Activated T-cell treated with anti-CD3 and anti-CD28 coated beads, Interleukin-2, amount 50 U/mL, for 72 hours (primary cell): ENCODE measurements at places on chromosomes 1 and 21.

DNA sequence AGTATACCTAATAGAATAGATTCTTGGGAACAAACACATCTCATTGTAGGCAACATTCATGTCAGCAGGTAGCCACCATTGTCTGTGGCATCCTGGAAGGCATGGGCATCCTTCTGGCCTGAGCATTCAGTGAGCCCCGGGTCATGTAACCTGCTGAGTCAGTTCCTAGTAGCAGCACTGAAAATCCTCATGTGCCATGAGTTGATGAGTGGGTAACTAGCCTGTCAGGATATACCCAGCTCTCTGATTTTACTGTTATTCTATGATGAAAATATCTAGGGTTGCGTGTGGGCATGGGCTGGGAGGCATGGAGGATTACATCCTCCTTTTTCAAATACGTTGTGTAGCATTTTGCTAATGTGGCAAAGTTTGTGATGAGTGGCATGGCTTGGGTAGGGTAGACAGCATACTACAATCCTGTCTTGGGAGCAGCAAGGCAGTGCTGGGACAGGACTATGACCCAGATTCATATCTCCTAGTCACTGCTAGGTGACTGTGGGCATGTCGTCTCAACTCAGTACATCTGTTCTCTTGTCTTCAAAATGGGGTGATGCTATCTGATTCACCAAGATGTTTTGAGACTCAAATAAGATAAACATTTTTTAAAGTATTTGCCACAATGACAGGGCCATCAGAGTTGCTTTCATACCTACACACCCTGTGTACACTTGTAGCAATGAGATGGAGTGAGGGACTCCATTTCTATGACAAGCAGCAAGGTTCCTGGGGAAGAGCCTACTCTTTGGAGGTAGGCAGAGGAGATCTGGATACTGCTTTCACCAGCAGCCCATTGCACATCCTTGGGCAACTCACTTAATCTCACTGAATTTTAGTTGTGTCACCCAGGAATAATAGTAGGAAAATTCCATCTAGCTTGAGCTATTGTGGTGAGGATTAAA is 62.5 kb downstream of the CD58 start:
- H3K4me1 ChIP-seq, result peaks cover 65% of the 10 kb centered on the region
- H3K4me3 ChIP-seq, result peak overlapping the region; percentile 64
- DNase-seq, result no peak
- no peaks in the 10 kb centered on the region for H3K27me3 ChIP-seq
- H3K27ac ChIP-seq, result peak overlapping the region; percentile 89
- peaks cover 7% of the 10 kb centered on the region for H3K36me3 ChIP-seq

DNA sequence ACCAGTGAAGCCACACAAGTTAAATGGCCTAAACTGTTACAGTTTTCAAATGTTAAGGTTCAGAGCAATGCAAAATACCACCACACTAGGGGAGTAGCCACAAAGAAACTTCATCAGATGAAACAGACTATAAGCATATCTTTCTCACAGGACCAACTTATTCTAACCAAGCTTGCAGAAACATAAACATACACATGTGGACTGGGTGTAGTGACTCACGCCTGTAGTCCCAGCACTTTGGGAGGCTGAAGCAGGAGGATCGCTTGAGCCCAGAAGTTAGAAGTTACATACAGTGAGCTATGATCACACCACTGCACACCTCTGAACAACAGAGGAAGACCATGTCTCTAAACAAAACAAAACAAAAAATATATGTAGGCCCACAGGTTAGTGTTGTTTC is 17.3 kb downstream of the WDR47 start:
- H3K4me1 ChIP-seq, result no peaks in the 10 kb centered on the region
- H3K4me3 ChIP-seq, result no peak overlapping the region
- H3K27me3 ChIP-seq, result no peaks in the 10 kb centered on the region

DNA sequence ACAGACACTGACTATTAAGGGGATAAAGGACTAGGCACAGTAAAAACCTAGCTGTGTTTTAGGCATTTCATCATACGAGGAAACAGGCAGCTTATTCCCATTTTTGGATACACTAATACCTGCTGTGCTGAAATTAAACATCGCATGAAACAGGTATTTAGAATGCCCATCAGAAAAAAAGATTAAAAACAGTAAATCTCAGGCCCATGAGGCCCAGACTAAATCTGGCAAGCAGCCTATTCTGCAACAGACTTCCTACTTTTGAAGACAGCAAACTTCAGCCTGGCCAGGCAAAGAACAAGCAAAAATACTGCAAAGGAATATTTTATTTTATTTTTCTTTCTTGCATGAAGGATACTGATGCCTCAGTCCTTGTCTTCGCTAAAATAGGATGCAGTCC is 240.2 kb downstream of the LMO4 start:
- no peak overlapping the region for H3K27ac ChIP-seq
- H3K36me3 ChIP-seq, result no peaks in the 10 kb centered on the region
- DNase-seq, result no peak
- no peaks in the 10 kb centered on the region for H3K27me3 ChIP-seq
- no peaks in the 10 kb centered on the region for H3K4me1 ChIP-seq

GRCh38 chr1:117662667-117663066 is 56.8 kb downstream of the TENT5C start:
- peaks cover 12% of the 10 kb centered on the region for H3K36me3 ChIP-seq
- no peak overlapping the region for H3K4me3 ChIP-seq
- DNase-seq, result no peak
- no peaks in the 10 kb centered on the region for H3K27me3 ChIP-seq
- H3K4me1 ChIP-seq, result peaks cover 92% of the 10 kb centered on the region

DNA sequence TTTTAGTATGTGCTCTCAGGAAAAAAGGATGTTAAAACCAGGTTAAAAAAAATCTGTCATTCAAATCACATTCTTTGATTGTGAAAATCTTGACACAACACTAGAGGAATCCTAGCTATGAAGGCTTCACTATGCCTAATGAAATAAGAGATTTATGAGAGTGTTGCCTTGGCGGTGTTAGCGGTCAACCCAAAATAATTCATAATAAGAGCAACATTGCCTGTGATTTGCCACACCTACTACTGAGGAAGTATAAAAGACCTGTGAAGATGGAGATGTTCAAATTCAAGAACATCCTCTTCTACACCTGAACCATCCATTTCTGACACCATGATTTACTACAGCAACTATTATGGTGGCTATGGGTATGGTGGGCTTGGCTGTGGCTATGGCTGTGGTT is at the start of gene KRTAP20-1:
KRTAP20-1 (plus strand) TSS at position 301 of the 400 bp plus-strand sequence; CDS start at position 331, 30 bp downstream.
- no peaks in the 10 kb centered on the region for H3K4me1 ChIP-seq
- no peak for DNase-seq
- H3K27ac ChIP-seq, result no peak within 1 kb of the TSS
- no peak within 1 kb of the TSS for H3K4me3 ChIP-seq

DNA sequence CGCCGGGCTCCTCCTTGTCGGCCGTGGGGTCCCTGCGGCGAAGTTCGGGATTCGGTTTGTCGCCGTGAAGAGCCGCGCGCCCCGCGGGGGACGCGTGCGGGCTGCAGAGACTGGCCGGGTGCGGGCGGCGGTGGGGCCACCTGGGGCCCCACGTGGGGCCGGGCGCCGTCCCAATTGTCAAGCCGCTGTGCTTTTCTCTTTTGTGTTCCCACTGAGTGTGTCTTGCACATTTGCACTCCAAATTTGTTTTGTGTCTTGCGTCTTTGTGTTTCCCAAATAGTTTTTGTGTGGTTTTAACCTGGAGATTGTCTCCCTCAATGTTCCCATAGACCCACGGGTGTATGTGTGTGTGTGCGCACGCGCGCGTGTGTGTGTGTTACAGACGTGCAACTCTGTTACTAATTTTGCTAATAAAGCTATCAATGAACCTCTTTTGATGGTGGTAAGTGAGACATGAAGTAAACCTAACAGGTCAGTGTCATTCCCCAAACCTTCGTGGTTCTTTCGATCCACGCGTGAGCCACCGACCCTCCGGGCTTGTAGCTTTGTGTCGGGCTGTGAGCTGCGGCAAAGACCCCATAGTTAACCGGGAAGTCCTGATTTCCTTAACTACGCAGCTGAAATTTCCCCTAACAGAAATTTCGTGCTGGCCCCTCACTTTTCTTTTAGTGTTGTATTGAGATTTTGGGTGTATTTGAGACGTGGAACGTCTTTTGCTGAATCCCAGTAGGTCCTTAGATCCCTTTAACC is 708 bp downstream of the PRDM2 start:
- peak overlapping the region; percentile 100 for H3K27ac ChIP-seq
- DNase-seq, result peak; percentile 60
- peaks cover 15% of the 10 kb centered on the region for H3K36me3 ChIP-seq
- peak overlapping the region; percentile 100 for H3K4me3 ChIP-seq
- peaks cover 55% of the 10 kb centered on the region for H3K4me1 ChIP-seq

GRCh38 chr1:62198781-62199125 is 4.1 kb downstream of the L1TD1 start:
- no peak overlapping the region for H3K27ac ChIP-seq
- no peaks in the 10 kb centered on the region for H3K4me1 ChIP-seq
- H3K27me3 ChIP-seq, result peaks cover 21% of the 10 kb centered on the region
- no peak for DNase-seq
- H3K4me3 ChIP-seq, result no peak overlapping the region

DNA sequence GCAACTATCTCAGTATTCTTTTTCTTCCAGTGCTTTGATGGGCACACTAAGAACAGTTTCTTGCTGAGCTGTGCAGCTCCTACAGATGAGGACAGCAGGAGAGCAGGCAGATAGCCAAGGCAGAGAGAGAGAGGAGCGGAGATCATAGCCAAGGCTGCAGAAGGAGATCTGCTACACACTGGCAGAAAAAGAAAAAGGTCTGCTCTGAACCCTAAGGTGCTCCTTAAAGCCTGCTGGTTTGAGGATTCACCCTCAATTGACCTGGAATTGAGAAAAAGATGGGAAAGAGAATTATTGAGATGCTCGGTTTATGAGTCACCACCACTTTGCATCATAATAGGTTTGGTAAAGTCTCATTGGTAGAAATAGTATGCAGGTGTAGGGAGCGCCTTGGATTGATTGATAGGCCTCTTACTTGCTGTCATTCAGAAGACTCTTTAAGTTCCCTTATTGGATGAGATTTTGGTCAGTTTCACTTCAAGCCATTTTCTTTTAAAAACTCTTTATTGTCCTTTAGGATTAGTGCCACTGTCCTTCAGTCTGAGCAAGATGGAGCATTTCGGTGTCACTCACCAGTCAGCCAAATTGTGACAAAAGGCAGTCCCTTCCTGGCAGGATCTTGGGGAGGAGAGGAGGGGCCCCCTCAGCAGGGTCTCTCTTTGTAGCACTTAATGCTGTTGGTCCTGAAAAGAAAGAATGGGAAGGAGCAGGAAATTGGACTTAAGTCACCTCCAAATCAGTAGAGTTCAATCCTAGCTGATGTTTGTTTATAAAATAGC is 685.0 kb downstream of the ADGRL2 start:
- no peaks in the 10 kb centered on the region for H3K27me3 ChIP-seq
- H3K36me3 ChIP-seq, result no peaks in the 10 kb centered on the region
- no peak for DNase-seq

- H3K27me3 ChIP-seq, result no peaks in the 10 kb centered on the region
- no peaks in the 10 kb centered on the region for H3K4me1 ChIP-seq
- H3K36me3 ChIP-seq, result peaks cover 2% of the 10 kb centered on the region
- H3K27ac ChIP-seq, result no peak overlapping the region
- no peak for DNase-seq
- no peak overlapping the region for H3K4me3 ChIP-seq
These were observed 22.7 kb downstream of the CCN1 start for GRCh38 chr1:85603086-85603880.

- H3K27me3 ChIP-seq, result no peaks in the 10 kb centered on the region
- no peak for DNase-seq
- H3K4me1 ChIP-seq, result no peaks in the 10 kb centered on the region
- H3K4me3 ChIP-seq, result no peak overlapping the region
- no peak overlapping the region for H3K27ac ChIP-seq
These were observed 109.8 kb downstream of the USP25 start for GRCh38 chr21:15839601-15840000.

GRCh38 chr1:83693427-83694126 is 305.4 kb downstream of the TTLL7 start:
- H3K36me3 ChIP-seq, result peaks cover 7% of the 10 kb centered on the region
- DNase-seq, result no peak
- peaks cover 7% of the 10 kb centered on the region for H3K27me3 ChIP-seq
- peaks cover 47% of the 10 kb centered on the region for H3K4me1 ChIP-seq

DNA sequence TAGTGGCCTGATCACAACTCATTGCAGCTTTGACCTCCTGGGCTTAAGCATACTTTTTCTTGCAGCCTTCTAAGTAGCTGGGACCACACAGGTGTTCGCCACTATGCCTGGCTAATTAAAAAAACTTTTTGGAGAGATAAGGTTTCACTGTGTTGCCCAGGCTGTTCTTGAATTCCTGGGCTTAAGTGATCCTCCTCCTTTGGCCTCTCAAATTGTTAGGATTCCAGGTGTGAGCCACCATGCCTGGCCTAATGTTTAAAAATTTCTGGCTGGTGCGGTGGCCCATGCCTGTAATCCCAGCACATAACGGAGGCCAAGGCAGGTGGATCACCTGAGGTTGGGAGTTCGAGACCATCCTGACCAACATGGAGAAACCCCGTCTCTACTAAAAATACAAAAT is 24.4 kb downstream of the YTHDF2 start:
- H3K27me3 ChIP-seq, result no peaks in the 10 kb centered on the region
- H3K4me1 ChIP-seq, result peaks cover 24% of the 10 kb centered on the region
- peaks cover 12% of the 10 kb centered on the region for H3K36me3 ChIP-seq
- H3K27ac ChIP-seq, result no peak overlapping the region
- no peak for DNase-seq
- H3K4me3 ChIP-seq, result no peak overlapping the region

DNA sequence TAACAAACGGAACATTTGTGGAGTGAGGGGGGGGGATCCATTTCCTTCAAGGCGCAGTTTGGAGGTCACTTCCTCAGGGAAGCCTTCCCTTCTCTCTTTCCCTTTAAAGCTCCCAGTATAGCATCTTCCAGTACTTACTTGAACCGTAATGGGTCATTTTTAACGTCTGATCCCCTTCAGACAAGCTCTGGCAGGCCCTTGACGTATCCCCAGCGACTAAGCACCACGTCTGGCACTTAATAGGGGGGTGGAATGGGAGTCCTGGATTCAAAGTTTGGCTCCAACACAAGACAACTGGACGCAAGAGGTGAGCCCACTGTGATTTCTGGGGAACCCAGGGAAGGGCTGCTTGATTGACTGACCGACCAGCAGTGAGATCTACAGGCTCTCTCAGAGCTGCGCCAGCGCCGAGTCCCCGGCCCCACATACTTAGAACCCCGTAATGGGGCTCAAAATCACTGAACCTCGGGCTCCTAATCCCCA is 441 bp downstream of the YARS1 start:
- H3K4me1 ChIP-seq, result peaks cover 50% of the 10 kb centered on the region
- peak overlapping the region; percentile 95 for H3K4me3 ChIP-seq
- peak overlapping the region; percentile 95 for H3K27ac ChIP-seq
- no peak for DNase-seq

DNA sequence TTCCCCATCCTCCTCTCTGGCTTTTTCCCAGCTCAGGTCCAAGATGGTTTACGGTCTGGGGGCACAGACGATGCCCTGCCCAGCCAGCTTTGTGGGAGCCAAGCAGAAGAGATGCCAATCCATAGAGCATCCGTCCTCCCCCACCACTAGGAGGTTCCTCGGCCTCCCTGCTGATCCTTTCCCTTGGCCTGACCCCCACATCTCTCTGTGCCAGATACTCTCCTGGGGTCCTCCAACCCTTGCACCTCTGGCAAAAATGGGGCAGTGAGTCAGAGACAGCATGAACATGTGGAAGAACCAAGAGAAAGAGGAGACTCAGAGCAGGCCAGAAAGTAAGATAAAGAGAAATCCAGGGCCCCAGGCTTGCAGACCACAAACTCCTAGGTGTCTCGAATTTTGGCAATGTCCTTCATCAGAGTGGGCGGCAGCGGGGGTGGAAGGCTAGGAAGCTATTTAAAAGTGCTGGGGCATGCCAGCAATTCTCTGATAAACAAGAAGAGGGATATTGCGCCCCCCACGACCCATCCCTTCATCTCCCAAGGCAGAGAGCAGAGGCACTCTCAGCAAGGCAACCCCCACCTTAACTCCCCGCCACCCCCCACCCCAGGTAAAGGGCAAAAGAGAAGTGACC is 11.4 kb downstream of the BLACAT1 start:
- H3K36me3 ChIP-seq, result no peaks in the 10 kb centered on the region
- no peaks in the 10 kb centered on the region for H3K27me3 ChIP-seq
- peaks cover 23% of the 10 kb centered on the region for H3K4me1 ChIP-seq
- no peak overlapping the region for H3K27ac ChIP-seq
- no peak overlapping the region for H3K4me3 ChIP-seq
